ENCODE measurements at places on chromosomes 11 and 22. TPM values are rescaled to one million over a fixed set of nuclear protein-coding genes. Genes with fewer than 3 reads are reported as not detected.

The PDGFD gene
- total RNA-seq = 2.2 TPM

The APOBEC3H gene
- not detected for total RNA-seq

The FXYD2 gene
- total RNA-seq = not detected

The ALKBH3 gene
- total RNA-seq = 32.4 TPM

The C11orf52 gene
- 0.42 TPM for total RNA-seq

The GGTLC2 gene
- total RNA-seq = not detected

The OR51B5 gene
- not detected for total RNA-seq

The DEFB131B gene
- total RNA-seq = not detected

The AP2A2 gene
- total RNA-seq = 102 TPM

The ARHGEF17 gene
- 105 TPM for total RNA-seq

The GP1BB gene
- 28.6 TPM for total RNA-seq

The TMPRSS5 gene
- total RNA-seq = 1.6 TPM

The SMIM35 gene
- total RNA-seq = not detected
